Effector memory CD4-positive, alpha-beta T cell (primary cell): ENCODE measurements at places on chromosomes 1 and 21.

DNA sequence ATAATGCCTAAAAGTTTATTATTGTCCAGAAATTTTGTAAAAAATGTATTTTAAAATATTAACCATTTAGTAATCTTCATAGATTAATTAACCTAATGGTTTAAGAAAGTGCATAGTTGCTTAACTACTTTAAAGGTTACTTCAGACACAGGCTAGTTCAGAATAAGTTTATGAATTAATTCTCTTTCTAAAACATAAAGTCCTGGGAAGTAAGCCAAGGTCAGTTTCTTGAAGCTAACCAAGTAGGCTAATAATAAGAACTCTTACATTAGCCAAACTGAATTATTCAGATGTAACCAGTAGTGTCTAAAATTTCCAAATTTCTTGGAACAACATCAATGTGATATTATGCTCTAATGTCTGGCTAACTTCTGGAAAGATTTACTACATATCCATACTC lies 790.4 kb downstream of the NCAM2 start:
- DNase-seq, result no peak

- no peak for DNase-seq
Observed at GRCh38 chr1:99327357-99327756, 63.1 kb downstream of the PLPPR4 start.

DNA sequence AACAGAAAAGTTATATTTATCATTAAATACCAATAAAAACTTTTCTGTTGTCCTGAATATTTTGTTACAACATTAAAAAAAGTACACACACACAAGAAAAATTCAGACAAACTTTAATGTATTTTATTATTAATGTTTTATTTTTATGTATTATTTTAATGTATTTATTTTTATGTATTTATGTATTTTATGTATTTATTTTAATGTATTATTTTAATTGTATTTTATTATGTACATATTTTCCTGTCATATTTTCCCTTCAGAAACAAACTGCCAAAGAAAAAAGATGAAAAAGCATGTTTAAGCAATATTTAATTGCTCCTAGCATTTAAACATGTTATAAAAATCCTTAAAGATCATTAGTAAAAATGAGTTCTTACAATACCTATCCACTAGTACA lies 222.1 kb downstream of the RERE start:
- DNase-seq, result no peak

- DNase-seq, result no peak
Observed at GRCh38 chr1:222417264-222417663, 130.6 kb downstream of the HHIPL2 start.

GRCh38 chr1:8002921-8003320 lies 23.2 kb downstream of the ERRFI1 start:
- DNase-seq, result no peak

DNA sequence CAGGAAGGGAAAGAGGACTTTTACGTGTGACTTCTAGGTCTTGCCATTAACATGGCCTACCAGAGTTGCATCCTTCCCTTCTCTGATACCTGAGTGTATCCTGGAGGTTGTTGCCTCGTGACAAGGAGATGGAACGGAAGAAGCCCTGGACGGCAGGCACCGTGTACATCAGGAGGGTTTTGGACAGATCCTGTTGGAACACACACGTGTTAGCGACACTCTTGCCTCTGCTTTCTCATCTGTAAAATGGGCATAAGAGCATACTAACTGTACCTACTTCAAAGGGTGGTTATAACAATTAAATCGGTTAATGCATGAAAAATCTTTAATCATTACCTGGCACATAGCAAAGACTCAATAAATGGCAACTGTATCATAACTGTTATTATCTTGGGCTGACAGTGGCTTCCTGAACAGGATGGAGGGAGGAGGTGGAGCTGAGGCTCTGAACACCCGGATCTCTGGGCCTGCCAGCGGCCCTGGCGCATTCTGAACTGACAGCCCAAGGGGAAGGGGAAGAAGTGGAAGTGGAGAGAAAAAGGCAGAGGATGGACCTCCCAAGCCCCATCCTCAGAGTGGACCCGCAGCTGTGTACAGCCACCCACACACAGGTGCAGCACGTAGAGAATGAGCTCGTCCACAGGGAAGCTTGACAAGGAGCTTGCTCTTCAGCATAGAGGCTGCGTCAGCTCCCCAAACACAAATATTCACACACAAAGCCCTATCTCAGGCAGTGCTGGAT lies 30.2 kb upstream of the EXOSC10 start:
- DNase-seq, result no peak

DNA sequence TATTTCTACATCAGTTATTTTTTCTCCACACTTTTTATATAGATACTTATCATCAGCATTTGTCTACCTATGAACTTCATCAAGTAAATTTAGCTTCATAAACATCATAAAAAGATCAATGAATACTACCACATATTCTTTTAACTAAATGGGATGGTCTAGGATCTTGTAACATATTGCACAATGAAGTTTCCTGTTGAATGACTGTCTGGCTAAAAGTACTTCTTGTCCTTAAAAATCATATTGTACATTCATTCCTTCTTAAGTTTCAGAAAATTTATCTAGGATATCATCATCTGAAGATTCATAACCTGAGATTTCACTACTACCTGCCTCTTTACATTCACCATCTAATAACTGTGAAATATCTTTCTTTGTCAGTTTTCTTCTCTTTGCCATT lies 69.0 kb downstream of the MAGI3 start:
- DNase-seq, result no peak

GRCh38 chr21:35244514-35244913 lies 195.4 kb upstream of the RUNX1 start:
- DNase-seq, result no peak

- no peak for DNase-seq
Observed at GRCh38 chr1:42947965-42948732, 10.5 kb downstream of the SLC2A1 start.

- peak; percentile 66 for DNase-seq
Observed at GRCh38 chr1:209805875-209806760, at the start of gene IRF6. IRF6 (minus strand) TSS chr1:209806142; CDS start chr1:209801413, 4,729 bp downstream.

GRCh38 chr21:42760951-42761751 lies 107.7 kb downstream of the PDE9A start:
- no peak for DNase-seq

- no peak for DNase-seq
Observed at GRCh38 chr1:195450794-195451193, 1157.4 kb downstream of the KCNT2 start.

DNA sequence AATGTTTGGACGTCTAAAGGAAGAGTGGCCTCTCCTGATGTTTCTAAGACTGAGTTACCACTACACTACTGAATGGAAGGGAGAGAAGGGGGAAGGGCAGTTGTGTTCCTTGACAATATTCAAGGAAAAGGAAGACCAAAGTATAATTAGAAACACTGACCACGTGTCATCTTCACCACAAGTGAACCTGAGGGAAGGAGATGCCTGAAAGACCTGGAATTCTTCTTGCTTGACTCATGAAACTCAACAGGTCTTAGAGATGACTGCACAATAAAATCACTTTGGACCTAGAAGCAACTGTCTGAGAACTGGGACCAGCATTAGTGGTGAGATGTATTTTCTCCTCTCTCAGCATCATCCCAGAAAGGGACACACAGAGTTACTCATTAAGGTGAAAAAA lies 56.7 kb downstream of the PTPN14 start:
- no peak for DNase-seq

DNA sequence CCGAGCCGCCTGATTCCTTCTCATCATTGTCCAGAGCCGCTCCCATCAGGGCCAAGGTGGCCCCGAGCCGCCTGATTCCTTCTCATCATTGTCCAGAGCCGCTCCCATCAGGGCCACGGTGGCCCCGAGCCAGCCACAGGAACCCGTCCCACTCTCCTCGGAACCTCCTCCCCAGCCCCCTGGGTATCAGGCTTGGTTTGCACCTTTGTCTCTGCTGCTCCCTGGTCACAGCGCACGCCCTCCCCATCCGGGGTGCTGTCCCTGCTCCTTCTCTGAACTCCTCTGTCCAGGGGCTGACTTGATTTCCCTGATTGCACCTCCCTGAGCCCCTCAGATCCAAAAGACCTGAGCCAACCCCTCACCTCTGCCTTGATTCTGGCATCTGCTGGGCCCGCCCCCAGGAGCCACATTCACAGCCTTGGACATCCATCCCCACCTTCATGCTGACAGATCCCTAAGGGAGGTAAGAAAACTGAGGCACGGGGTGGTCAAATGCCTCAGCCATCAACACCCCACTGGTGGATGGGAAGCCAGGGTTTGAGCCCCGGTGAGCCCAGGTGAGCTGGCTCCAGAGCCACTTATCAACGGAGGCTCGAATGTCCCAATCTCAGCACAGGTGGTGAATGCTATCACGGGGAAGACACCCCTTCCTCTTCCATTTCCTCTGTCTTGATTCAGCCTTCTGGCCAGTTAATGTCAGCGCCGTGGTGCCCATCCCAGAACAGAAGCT lies 25.6 kb upstream of the COL18A1 start:
- DNase-seq, result no peak

DNA sequence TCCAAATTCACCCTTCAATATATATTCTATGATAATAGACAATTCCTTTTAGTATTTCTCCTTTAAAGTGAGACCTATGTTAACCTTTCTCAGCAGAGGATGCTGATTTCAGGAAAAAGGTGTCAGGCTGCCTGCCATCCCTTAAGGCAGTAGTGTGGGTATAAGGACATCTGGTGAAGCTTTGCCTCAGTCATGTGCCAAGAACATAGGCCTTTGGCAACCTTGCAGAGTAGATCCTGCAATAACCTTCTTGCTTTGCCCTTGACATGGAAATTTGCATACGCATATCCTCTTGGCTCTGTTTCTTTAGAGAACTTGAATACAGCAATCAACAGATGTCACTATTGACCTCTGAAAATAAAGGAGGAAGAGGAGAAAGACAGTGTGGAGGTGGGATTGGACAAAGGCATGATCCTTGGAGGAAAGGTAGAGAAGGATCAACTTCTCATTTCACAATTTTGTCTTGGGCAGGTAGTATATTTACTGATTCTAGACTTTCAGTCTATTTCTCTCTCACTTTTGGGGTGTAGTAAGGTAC lies 21.1 kb upstream of the ZRANB2 start:
- DNase-seq, result no peak

- DNase-seq, result peak; percentile 59
Observed at GRCh38 chr1:2556277-2556677, at the start of gene TNFRSF14. TNFRSF14 (plus strand) TSS chr1:2556371; CDS start chr1:2556665, 294 bp downstream.

- no peak for DNase-seq
Observed at GRCh38 chr1:198575292-198575691, 34.8 kb upstream of the ATP6V1G3 start.

DNA sequence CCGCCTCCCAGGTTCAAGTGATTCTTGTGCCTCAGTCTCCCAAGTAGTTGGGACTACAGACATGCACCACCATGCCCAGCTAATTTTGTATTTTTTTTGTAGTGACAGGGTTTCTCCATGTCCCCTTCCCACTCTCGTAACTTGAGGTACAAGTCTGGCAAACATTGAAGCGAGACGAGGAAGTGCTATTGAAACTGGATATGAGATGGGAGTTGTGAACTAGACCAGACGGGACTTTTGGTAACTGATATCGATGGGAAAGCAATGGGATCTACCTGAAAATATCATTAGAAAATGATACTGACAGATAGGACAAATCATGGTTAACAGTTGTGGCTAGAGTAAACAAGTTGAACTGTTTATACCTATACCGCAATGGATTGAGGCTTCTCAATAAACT lies 95.2 kb upstream of the TRABD2B start:
- no peak for DNase-seq

DNA sequence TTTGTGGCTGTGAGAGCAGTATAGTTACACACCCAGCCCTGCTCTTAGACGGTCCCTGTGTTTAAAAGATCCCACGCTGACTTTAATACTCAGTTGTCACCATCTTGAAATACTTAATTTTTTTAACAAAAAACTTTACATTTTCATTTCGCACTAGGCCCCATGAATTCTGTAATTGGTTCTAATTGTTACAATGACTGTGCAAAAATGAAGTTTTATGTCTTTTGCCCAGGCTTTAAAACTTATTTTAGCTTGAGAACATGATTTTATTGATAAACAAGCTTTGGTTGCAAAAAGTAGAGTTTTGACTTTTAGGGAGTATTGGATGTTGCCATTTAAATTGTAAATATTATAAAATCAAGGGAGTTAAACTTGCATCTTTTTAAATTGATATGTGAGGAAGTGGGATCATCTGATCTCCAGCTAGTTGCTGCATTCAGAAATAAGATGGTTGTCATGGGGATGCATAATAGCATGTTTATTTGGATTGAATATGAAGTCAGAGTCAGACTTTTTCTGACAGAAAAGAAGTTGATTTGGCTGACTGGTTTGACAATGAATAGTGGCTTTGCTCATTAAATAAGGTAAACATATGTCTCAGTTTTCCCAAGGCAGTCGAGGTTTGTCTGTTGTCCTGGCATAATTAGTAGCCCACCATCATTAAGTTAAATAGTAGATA lies 23.0 kb upstream of the CRP start:
- no peak for DNase-seq

GRCh38 chr1:174445817-174446216 lies 1.9 kb upstream of the GPR52 start:
- no peak for DNase-seq

- peak; percentile 46 for DNase-seq
Observed at GRCh38 chr1:116515702-116516101, 55.1 kb downstream of the CD58 start.

DNA sequence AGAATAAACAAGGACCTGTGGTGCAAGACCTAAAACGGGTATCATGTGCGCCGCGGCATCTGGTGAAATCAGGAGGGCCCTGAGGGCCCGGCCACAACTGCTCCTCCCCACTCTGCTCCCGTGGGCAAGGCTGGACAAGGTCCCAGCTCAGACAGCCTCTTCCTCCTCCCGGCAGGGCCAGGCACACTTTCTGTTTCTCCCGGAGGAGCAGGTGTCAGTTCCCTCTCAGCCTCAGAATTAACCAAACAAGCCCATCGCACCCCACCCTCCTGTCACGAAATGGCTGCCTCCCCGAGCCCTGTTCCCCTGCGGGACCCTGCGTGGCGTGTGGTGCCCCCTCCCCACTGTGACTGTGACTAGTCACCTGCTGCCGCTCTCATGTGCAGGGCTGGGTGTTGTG lies 15.2 kb downstream of the PTTG1IP start:
- DNase-seq, result no peak

DNA sequence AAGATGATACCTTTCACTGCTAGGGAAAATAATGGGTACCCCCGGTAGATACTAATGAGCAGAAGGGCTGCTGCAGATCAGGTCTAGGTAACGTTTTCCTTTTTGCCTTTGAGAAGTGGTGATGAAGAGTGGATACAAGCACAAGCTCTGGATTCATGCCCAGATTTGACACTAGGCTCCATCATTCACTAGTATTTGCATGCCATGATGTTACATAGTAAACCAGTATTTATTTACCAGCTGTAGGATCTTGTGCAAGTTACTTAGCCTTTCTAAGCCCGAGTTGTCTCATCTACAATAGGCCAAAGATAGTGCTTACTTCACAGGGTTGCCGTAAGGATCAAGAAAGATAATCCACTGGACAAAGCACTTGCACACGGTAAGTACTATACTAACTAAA lies 14.2 kb downstream of the PTPN14 start:
- no peak for DNase-seq
